ENCODE measurements at places on chromosomes 6 and 20. TPM values are rescaled to one million over a fixed set of nuclear protein-coding genes. Genes with fewer than 3 reads are reported as not detected.

DNA sequence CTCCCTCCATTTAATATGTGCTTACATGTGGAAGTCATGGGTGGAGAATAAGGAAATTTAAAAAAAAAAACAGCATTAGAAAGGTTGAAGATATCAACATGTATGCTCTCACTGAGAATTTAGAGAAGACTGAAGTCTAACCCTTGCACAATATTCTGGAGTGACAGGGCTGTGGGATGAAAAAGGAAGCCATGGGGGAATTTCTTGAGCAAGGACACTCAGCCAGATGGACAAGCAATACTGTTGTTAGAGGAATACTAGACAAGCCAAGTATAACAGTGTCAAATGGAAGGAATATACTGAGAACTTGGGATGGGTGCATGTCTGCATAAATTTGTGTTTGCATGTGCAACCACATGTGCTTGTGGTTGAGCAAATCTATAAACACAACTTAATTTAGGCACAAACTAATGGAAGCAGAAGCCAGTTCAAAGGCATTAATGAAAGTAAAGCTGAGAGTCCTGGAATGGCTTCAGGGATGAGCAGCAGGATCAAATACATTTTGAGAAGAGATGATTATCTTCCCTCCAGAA, 119.7 kb downstream of the ADGRB3 start:
- no peak for DNase-seq

GRCh38 chr6:144316862-144317195, 31.7 kb downstream of the UTRN start:
- DNase-seq, result no peak

DNA sequence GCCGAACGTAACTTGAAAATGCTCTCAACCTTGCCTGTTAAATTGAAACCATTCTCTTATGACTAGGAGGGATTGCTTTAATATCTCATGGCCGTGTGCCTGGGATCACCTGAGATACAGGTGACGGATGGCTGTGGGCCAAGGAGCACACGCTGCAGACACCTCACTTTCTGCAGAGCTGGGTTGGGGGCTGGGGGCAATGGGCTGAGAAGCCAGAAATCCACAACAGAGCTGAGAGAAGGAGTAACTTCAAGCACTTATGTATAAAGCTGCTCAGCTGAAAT, 170.9 kb downstream of the DTNBP1 start:
- no peak for DNase-seq

The SLC22A2 gene
- total RNA-seq, result not detected
